ENCODE measurements at places on chromosomes 6 and 20.

DNA sequence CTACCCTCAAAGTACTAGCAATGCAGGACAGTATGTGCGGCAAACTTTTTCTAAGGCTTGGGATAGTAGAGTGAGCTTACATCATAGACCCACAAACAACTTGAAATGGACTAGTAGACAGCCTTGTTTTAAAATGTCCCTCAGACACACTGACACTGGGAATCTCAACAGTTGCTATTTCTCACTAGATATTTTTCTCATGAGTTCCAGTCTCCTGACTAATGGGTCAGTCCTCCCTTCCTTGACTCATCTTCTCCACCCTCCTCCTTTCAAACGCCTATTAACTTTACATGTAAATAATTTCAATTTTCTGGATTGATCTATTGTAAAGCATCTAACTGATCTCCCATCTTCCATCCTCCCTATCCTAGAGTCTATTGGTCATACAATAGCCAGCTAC, 308.3 kb upstream of the PREP start:
- DNase-seq = no peak

DNA sequence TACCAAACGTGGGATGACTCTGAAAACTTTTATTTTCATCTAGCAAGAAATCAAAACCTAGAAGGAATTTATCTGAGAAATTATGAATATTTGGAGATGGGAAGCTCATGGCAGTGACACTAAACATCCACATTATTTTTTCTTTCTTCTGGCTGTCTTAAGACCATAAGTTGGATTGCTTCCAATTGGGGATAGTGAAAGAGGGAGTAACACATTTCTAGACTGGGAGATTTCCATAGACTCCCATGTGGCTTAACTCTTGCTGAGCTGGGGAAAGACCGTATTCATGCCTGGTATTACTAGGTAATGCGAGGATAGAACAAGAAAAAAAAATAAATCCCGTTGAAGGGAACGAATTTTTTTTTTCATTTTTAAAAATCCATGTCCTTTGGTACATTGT, 120.0 kb downstream of the UTRN start:
- DNase-seq = no peak

GRCh38 chr6:17885889-17886576, 101.4 kb downstream of the KIF13A start:
- DNase-seq = no peak

- no peak for DNase-seq
Measured at GRCh38 chr6:29927275-29927569, 15.1 kb upstream of the HLA-A start.

DNA sequence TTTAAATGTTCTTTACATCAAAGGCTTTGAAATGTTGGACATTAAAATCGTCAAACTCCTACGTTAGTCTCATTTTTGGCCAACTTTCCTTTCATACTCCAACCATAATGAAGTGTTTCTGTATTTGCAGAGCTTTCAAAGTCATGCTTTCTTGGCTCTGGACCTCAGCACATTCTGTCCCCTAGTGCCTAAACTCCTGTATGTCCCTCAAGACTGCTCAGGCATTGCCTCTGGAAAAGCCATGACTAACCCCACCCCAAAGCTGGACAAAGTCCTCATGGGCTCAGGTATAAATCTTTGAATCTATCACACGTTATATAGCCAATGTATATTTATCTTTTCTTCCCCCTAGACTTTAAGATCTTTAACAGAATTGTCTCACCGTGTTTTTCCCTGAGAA, 18.9 kb downstream of the IFNGR1 start:
- DNase-seq = no peak

GRCh38 chr6:149128489-149129145, 188.9 kb upstream of the TAB2 start:
- DNase-seq = no peak

- DNase-seq = no peak
Measured at GRCh38 chr6:144305567-144305966, 20.4 kb downstream of the UTRN start.

DNA sequence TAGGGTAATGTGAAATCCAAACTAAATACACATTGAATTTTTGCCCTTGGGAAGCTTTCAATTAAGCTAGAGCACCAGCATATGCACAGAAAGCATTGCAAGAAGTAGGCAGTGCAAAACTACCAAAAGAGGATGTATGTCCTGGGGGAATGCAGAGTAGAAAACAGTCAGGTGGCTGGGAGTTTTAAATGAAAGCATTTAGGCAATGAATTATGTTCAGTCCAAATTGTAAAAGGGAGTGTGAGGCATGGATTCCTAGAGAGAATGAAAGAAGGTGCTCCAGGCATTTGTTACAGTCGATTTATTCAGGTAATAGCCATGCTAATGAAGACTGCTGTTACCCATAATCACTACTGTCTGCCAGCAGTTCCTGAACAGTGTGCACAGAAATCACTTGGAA, 604.1 kb upstream of the POU3F2 start:
- no peak for DNase-seq

- no peak for DNase-seq
Measured at GRCh38 chr6:135647521-135647920, 150.0 kb upstream of the AHI1 start.

DNA sequence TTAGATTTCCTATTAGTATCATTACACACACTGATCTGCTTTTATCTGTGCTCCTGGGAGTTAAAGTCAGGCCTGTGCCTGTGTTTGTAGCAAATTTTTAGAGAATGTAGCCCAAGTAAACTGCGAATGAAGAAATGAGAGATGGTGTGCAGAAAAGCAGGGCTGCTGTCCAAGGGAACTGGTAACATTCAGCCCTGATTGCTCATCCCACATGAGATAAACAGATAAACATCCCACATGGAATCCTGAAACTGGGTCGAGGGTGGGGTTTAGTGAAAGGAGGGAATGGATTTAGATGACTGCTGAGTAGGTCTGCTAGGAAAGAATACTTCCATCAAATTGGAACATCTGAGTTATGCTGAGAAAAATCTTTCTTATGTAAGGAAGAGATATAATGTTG, 69.1 kb downstream of the GRIK2 start:
- DNase-seq = no peak

DNA sequence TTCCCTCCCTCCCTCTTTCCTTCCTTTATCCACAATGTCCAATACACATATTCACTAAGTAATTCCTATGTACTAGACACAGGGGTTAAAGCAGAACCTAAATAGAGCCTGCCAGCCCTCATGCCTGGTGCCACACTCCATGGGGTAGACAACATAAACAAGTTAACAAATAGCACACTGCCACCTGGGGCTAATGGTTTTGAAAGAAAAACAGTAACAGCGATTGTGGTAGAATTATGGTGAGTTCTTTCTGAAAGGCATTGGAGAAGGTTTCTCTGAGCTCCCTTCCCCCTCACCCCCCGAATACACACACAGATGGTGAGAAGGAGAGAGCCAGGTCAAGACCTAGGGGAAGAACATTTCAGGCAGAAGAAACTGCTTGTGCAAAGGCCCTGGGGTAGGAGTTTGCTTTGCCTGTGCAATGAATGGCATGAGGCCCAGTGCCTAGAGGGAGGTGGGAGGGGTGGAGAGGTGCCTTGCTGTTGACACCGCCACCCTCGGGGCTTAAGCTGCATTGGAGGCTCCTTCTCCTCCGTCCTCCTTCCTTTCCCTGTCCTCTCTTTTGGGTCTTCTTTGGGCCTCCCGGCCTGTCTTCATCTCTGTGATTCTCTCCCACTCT, 502.4 kb upstream of the SULF2 start:
- DNase-seq = no peak

GRCh38 chr6:13285705-13286104, 42.6 kb downstream of the TBC1D7 start:
- DNase-seq = no peak

- no peak for DNase-seq
Measured at GRCh38 chr6:19434065-19434464, 403.1 kb upstream of the ID4 start.

Measured in uterus (tissue), 4 donors.